ENCODE measurements at places on chromosomes 7 and 10.

DNA sequence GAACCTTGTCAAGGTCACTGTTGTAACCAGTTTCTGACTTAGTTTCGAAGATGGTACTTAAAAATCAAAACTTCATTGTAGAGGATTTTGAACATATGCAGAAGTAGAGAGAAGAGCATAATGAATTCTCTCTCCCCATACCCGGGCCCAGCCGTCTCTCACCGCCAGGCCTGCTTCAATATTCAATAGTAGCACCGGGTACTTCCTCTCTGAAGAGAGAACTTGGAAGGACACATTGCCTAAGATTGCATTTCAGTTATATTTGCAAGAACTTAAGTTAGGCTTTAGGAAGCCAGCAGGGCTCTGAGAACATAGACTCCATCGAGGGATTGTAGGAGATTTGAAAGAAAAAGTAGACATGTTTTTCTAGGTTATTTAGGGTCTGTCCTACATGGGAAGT lies 19.1 kb downstream of the LMTK2 start:
- no peak for DNase-seq

DNA sequence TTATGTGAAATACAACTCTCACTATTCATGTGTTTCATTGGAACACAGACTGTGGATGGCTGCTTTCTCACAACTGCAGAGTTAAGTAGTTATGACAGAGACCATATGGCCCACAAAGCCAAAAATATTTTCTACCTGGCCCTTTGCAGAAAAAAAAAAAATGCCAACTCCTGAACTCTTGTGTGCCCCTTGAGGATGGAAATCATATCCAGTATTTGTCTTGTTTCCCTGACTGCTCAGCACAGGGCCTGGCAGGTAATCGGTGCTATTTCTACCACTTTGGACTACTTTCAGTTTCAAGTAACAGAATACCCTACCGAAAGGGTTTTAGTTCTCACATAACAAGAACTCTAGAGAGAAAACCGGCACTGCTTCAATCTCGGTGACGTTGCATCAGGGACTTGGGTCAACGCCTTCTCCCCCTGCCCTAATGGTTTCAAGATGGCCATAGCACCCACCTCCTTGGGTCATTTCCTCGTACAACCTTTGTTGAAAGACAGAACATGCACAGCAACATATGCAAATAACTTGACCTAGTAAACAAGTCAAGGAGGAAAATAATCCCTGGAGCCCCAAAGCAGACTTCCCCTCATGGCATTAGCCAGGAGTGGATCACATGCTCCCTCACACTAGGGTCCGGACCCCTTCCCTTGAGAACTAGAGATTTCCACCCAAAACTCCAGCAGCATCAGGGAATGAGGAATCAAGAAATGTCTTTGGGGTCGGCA lies 11.8 kb upstream of the GPNMB start:
- DNase-seq = no peak

DNA sequence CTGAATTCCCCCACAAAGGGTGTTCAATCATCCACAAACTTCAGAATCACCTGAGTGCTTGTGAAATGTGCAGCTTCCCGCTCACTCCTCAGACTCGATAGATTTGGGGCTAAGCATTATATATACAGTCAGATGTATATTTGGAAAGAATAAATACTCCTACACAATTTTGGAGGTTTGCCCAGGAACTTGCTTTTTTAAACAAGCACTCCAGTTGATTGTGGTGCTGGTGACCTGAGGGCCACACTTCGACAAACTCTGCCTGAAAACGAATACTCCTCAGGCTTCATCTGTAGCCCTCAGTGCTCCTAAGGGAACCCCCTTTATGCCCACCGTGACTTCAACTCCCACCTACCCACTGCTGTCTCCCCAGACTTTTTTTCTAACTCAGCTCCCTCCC lies 211.6 kb downstream of the INHBA start:
- DNase-seq = no peak

GRCh38 chr7:821688-822087 lies 10.6 kb upstream of the SUN1 start:
- DNase-seq = no peak

GRCh38 chr7:25802473-25802872 lies 349.5 kb upstream of the NFE2L3 start:
- DNase-seq = no peak

- no peak for DNase-seq
These were observed 191.2 kb downstream of the PLXDC2 start for GRCh38 chr10:20007426-20007825.

GRCh38 chr7:105017657-105018365 lies 3.8 kb downstream of the KMT2E start:
- DNase-seq = no peak

DNA sequence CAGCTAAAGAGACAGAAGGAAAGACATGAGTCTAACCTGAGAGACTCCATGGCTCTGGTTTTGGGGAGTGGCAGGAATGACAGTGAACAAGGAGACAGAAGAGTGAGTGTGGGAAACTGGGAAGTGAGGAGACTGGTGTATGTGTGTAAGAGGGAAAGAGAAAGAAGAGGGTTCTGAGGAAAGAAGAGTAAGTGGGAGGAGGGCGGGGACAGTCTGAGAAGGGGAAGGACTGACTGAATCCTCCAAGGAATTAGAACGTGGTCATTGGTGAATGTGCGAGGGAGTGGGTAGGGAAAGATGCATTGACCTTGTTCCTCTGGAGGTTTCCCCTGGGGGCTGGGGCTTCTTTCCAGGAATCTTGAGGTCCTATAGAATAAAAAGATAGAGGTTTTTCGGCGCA lies 26.6 kb downstream of the WNT8B start:
- no peak for DNase-seq

DNA sequence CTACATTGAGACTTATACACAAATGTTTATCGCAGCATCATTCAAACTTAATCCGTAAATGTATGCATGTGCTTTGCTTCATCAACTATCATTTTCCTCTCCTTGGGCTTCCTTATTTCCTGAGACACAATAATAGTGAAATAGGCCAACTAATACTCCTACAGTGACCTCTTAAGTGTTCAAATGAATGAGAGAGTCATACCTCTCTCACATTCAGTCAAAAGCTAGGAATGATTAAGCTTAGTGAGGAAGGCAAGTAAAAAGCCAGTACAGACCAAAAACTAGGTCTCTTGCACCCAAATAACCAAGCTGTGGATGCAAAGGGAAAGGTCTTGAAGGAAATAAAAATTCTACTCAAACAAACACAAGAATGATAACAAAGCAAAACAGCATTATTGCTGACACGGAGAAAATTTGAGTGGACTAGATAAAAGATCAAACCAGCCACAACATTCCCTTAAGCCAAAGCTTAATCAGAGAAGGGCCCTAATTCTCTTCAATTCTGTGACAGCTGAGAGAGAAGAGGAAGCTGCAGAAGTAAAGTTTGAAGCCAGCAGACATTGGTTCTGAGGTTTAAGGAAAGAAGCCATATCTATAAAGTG lies 72.3 kb downstream of the GLCCI1 start:
- DNase-seq = no peak

DNA sequence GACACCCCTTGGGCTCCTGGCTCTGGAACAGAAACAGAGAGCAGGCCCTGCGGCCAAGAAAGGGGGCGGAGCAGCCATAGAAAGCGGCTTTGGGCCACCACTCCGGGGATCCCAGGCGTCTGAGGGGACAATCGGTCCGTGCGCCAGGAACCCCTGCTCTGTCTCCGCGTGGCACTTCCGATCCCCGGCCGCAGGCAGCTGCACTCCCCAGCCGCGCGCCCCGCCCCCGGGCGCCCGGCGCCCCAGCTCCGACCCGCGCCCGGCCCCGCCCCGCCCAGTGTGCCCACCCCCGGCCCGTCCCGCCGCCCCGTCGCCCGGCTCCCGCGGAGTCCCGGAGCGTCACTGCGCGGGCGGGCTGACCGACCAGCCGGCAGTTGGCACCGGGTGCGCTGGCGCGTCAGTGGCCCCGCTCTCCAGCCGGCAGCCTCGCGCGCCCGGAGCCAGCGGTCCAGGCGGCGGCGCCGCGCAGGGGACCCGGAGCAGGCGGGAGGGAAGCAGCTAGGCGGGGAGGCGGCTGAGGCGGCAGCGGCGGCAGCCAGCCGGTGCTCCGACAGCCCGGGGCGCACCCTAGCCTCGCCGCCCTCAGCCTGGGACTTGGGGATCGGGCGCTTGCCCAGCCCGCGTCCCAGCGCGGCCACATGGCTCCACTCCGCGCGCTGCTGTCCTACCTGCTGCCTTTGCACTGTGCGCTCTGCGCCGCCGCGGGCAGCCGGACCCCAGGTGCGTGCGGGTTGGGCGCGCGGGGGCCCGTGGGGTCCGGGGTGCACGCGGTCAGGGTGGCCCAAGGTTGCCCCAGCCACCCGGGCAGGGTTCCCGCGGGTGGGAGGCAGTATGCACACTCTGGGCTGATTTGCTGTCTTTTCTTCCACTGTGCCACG lies at the start of gene ADAMTS14:
Gene ADAMTS14, plus strand, starts transcription at position 342 of the 878 bp plus-strand sequence. Its CDS starts 297 bp downstream, at position 639.
- peak; percentile 10 for DNase-seq

DNA sequence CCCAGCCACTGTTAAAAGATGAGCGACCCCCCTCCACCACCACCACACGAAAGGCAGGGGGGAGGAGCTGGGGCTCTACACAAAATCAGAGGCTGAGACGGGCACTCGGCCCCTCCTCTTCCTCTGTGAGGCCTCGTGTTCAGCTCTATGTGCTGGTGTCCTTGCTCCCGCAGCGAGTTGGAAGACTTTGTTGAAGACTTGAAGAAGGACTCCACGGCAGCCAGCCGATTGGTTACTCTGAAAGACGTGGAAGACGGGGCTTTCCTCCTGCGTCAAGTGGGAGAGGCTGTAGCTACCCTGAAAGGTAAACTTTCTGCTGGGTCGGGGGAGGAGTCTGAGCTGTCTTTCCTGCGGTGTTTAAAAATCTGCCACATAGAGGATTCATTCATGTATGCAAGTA lies 203.7 kb downstream of the ARHGAP21 start:
- DNase-seq = no peak

DNA sequence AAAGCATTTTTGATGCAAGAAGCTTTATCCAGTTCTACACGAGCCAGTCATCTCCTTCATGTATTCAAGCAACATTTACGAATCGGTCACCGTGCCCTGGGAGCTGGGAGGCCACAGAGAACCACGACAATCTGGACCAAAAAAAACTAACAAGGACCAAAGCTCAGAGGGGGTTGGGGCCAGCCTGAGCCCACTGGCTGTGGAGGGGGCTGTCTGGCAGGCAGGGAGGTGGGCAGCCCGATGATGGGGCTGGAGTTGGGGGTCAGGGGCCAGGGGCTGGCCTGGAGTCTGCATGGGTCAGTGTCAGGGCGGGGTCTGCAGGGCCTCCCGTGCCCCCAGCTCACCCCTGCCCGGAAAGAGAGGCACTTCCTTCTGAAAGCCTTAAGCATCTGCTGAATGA lies 12.5 kb upstream of the GRIFIN start:
- no peak for DNase-seq

DNA sequence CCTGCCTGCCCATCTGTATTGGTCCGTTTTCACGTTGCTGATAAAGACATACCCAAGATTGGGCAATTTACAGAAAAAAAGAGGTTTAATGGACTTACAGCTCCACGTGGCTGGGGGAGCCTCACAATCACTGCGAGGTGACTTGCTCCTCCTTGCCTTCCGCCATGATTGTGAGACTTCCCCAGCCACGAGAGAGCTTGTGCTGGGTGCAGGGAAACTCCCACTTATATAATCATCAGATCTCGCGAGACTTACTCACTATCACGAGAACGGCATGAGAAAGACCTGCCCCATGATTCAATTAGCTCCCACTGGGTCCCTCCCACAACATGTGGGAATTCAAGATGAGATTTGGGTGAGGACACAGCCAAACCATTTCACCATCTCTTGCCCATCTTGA lies 111.8 kb downstream of the MYL10 start:
- no peak for DNase-seq

DNA sequence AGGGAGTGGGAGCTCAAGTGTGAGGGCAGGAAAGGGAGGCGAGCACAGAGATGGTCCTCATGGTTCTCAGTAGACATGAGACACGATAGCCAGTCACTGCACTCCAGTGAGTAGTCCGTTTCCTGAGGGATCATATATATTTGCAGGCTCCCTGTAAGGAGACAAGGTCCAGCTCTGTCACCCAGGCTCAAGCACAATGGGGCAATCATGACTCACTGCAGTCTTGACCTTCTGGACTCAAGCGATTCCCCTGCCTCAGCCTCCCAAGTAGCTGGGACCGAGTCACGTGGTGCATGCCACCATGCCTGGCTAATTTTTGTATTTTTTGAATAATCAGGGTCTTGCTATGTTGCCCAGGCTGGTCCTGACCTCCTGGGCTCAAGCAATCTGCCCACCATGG lies 116.7 kb downstream of the CCDC3 start:
- no peak for DNase-seq

GRCh38 chr7:39228946-39229345 lies 251.2 kb downstream of the POU6F2 start:
- no peak for DNase-seq

- DNase-seq = no peak
These were observed 319.1 kb upstream of the PHYHIPL start for GRCh38 chr10:58857251-58857805.

DNA sequence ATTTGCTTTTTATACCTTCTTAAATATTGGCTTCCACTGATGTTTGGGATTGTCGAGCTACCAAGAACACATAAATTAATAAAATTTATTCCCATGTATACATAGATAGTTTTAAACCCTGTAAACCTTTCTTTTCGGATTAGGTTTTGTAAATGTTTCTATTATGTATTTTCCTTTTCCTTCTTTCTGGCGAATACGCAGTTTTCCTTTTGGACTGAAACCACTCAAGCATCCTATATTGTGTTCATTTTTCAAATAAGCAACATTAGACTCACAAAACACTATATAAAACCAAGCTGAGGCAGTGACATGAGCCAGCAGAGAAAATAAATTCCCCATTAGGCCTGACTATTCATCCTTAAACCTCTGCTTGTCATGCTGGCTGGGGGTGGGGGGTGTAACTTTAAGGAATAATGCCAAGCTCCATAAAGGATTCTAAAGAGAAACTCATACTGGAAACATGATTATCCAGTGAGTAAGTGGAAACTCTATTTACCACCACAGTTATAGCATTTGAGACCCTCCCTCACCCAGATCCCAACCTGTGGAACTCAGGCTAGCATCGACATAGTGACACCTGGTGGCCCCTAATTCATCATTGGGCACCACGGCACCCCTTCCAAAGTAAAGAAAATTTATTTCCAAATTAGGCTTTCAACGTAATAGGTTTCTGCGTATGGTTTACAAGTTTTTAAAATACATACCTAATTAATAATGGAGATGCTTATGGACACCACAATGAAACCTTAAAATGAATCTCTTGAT lies 86.5 kb upstream of the CELF2 start:
- DNase-seq = no peak

DNA sequence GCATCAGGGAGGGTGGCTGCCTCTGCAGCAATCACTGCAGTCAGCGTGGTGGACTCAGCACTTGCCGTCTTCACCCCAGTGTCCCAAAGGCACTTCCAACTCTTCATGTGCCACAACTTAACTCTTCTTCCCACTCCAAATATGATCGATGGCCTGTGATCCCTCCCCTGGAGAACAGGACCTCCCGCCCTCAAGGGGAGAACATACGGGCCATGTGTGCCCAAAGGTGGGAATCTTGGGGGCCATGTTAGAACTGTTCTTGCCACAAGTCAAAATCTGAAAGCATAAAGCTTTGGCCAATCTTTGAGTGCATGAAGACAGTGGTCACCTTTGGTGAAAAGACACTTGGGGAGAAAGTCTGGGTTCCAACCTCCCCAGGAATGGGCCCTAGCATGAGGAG lies 368.5 kb upstream of the MGMT start:
- DNase-seq = no peak

All from bone marrow (tissue), 2 donors.